HepG2 (cell line): ENCODE measurements at places on chromosomes 4 and X. TPM values are rescaled to one million over a fixed set of nuclear protein-coding genes. Genes with fewer than 3 reads are reported as not detected.

The MAMLD1 gene
- total RNA-seq: not detected in 2 replicates

The TKTL2 gene
- not detected in 2 replicates for total RNA-seq

The CD40LG gene
- not detected in 2 replicates for total RNA-seq

The PCYT1B gene
- total RNA-seq: 9.2 and 15.9 TPM in 2 replicates

The F8A2 gene
- not detected in 2 replicates for total RNA-seq

The FHL1 gene
- total RNA-seq: not detected in 2 replicates

The SERTM2 gene
- total RNA-seq: not detected in 2 replicates

The FOXR2 gene
- not detected in 2 replicates for total RNA-seq

The SLC25A4 gene
- 42.1 and 48.7 TPM in 2 replicates for total RNA-seq

The PPEF2 gene
- total RNA-seq: not detected in 2 replicates

The NXF2B gene
- not detected in 2 replicates for total RNA-seq

The NEIL3 gene
- 8.4 and 10.6 TPM in 2 replicates for total RNA-seq

The CCSER1 gene
- not detected in 2 replicates for total RNA-seq

- H3K4me3 ChIP-seq: no peak overlapping the region
- H3K36me3 ChIP-seq: no peaks in the 10 kb centered on the region
- no peaks in the 10 kb centered on the region for H3K4me1 ChIP-seq
- no peak for DNase-seq
- no peaks in the 10 kb centered on the region for H3K27me3 ChIP-seq
- no peak overlapping the region for H3K27ac ChIP-seq
Measured at GRCh38 chrX:22392133-22392948, 119.6 kb downstream of the CBLL2 start.

GRCh38 chrX:150731795-150732194 is 38.6 kb downstream of the MTMR1 start:
- no peak for DNase-seq
- no peaks in the 10 kb centered on the region for H3K27me3 ChIP-seq
- H3K4me1 ChIP-seq: no peaks in the 10 kb centered on the region
- H3K36me3 ChIP-seq: peaks cover 1% of the 10 kb centered on the region; the same call in 1 of the 2 replicates
- no peak overlapping the region for H3K27ac ChIP-seq

- H3K27me3 ChIP-seq: no peaks in the 10 kb centered on the region
- H3K4me1 ChIP-seq: peaks cover 25% of the 10 kb centered on the region
- no peaks in the 10 kb centered on the region for H3K36me3 ChIP-seq
- DNase-seq: no peak
- H3K27ac ChIP-seq: no peak overlapping the region
Measured at GRCh38 chrX:41909068-41909467, 14.3 kb downstream of the CASK start.

DNA sequence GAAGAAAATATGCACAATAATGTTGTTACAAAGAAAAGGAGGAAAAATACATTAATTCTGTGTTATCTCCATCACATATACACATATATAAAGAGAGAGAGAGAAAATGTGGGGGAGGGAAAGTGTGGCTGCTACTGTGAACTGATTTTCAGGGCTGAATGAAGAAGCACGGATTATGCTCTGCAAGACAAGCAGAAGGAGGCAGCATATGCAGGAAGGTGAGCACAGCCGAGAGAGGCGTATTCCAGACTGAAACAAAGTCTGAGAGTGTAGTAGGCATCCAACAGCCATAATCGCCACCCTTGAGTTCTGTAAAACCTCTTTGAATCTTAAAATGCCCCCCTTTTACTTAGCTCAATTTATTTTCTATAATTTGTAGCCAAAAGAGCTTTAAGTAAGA is 1081.8 kb upstream of the GRID2 start:
- no peaks in the 10 kb centered on the region for H3K27me3 ChIP-seq
- no peaks in the 10 kb centered on the region for H3K36me3 ChIP-seq
- no peak overlapping the region for H3K4me3 ChIP-seq
- H3K27ac ChIP-seq: no peak overlapping the region
- DNase-seq: no peak
- no peaks in the 10 kb centered on the region for H3K4me1 ChIP-seq

DNA sequence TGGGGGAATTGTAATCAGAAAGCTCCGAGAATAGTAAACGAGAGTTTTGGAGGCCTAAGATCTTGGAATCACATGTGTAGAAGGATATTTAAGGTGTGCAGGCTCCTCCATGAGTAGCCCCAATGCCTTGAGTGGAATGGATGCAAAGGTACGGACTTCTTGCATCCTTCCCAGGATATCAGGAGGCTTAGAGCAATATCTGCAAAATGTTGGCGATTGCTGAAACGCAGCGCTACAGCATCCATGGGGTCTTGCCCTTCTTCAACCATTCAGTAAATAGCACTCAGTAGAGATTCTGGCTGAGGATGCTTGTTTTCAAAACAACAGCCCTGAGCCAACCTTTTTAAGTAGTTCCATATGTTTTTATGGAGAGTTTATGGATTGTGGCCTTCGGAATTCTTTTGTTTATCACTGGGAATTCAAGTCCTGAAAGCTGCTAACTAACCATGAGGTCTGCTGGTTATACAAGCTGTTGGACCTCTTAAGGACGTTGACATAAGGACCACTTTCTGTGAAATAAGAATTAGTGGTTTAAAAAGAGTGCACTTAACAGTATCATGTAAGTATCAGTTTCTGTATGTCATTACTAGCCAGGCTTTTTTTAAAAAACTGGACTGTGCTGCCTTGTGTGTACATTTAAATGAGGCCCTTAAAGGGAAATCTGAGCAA is 228.8 kb upstream of the PGRMC2 start:
- H3K4me1 ChIP-seq: peaks cover 31% of the 10 kb centered on the region
- no peaks in the 10 kb centered on the region for H3K36me3 ChIP-seq
- H3K4me3 ChIP-seq: no peak overlapping the region
- H3K27me3 ChIP-seq: no peaks in the 10 kb centered on the region
- no peak for DNase-seq

GRCh38 chrX:139559383-139560042 is 29.0 kb downstream of the F9 start:
- no peak overlapping the region for H3K27ac ChIP-seq
- H3K4me1 ChIP-seq: no peaks in the 10 kb centered on the region
- H3K36me3 ChIP-seq: no peaks in the 10 kb centered on the region
- H3K4me3 ChIP-seq: no peak overlapping the region
- peak; percentile 36 for DNase-seq
- H3K27me3 ChIP-seq: no peaks in the 10 kb centered on the region

- H3K27ac ChIP-seq: no peak overlapping the region
- peaks cover 20% of the 10 kb centered on the region for H3K4me1 ChIP-seq
- DNase-seq: no peak
- peaks cover 2% of the 10 kb centered on the region for H3K36me3 ChIP-seq
- no peaks in the 10 kb centered on the region for H3K27me3 ChIP-seq
Measured at GRCh38 chr4:25172961-25173915, 13.0 kb upstream of the SEPSECS start.

DNA sequence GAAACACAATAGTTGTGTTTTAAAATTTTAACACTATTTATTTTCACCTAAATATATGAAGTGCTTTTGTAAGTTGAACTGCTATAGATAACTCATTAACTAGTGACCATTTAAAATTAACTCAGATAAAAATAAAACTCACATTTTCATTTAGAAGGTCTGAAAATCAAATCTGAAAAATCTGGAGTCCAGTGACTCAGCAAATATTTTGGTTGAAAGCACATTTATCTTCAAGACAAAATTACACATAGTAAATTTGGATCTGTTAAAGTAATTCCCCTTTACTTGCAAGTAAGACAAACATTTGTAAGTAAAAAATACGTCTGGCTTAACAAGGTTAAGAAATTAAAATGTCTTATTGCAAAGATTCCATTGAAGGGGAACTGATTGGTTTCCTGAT is 589.1 kb downstream of the TRIML1 start:
- H3K4me3 ChIP-seq: no peak overlapping the region
- no peak for DNase-seq
- no peaks in the 10 kb centered on the region for H3K4me1 ChIP-seq
- H3K27ac ChIP-seq: no peak overlapping the region
- no peaks in the 10 kb centered on the region for H3K27me3 ChIP-seq
- no peaks in the 10 kb centered on the region for H3K36me3 ChIP-seq

- DNase-seq: no peak
- no peak overlapping the region for H3K4me3 ChIP-seq
- peaks cover 38% of the 10 kb centered on the region for H3K4me1 ChIP-seq
- no peaks in the 10 kb centered on the region for H3K27me3 ChIP-seq
Measured at GRCh38 chrX:134804779-134805178, 146.5 kb upstream of the PLAC1 start.

- H3K4me1 ChIP-seq: no peaks in the 10 kb centered on the region
- H3K27me3 ChIP-seq: no peaks in the 10 kb centered on the region
- no peaks in the 10 kb centered on the region for H3K36me3 ChIP-seq
- no peak for DNase-seq
- H3K27ac ChIP-seq: no peak overlapping the region
Measured at GRCh38 chr4:80897537-80898303, 132.8 kb upstream of the BMP3 start.

- no peaks in the 10 kb centered on the region for H3K27me3 ChIP-seq
- no peaks in the 10 kb centered on the region for H3K36me3 ChIP-seq
- no peak overlapping the region for H3K27ac ChIP-seq
- H3K4me1 ChIP-seq: no peaks in the 10 kb centered on the region
- no peak for DNase-seq
Measured at GRCh38 chrX:127552571-127552970, 499.6 kb downstream of the ACTRT1 start.

- peaks cover 43% of the 10 kb centered on the region for H3K36me3 ChIP-seq
- DNase-seq: no peak
- H3K27ac ChIP-seq: no peak overlapping the region
- H3K27me3 ChIP-seq: no peaks in the 10 kb centered on the region
- H3K4me1 ChIP-seq: peaks cover 8% of the 10 kb centered on the region
- no peak overlapping the region for H3K4me3 ChIP-seq
Measured at GRCh38 chr4:78291277-78291676, 234.2 kb downstream of the FRAS1 start.

- no peaks in the 10 kb centered on the region for H3K4me1 ChIP-seq
- no peaks in the 10 kb centered on the region for H3K27me3 ChIP-seq
- no peak overlapping the region for H3K27ac ChIP-seq
- no peaks in the 10 kb centered on the region for H3K36me3 ChIP-seq
Measured at GRCh38 chr4:144685911-144686310, 40.0 kb downstream of the HHIP start.

- no peaks in the 10 kb centered on the region; the same call in 2 of the 3 replicates for H3K27me3 ChIP-seq
- peak; percentile 94 for DNase-seq
- peak overlapping the region; percentile 96 for H3K27ac ChIP-seq
- H3K4me3 ChIP-seq: no peak overlapping the region
Measured at GRCh38 chrX:30649859-30650258, 3.4 kb upstream of the GK start.

- H3K4me1 ChIP-seq: peaks cover 32% of the 10 kb centered on the region
- H3K27me3 ChIP-seq: no peaks in the 10 kb centered on the region
- H3K36me3 ChIP-seq: no peaks in the 10 kb centered on the region
- peak; percentile 12 for DNase-seq
- H3K4me3 ChIP-seq: no peak overlapping the region
- no peak overlapping the region for H3K27ac ChIP-seq
Measured at GRCh38 chr4:73311428-73311827, 52.8 kb upstream of the ANKRD17 start.

GRCh38 chr4:166042510-166043055 is 169.5 kb downstream of the TLL1 start:
- no peaks in the 10 kb centered on the region for H3K4me1 ChIP-seq
- no peak for DNase-seq
- H3K27ac ChIP-seq: no peak overlapping the region
- H3K36me3 ChIP-seq: no peaks in the 10 kb centered on the region
- H3K27me3 ChIP-seq: no peaks in the 10 kb centered on the region
- no peak overlapping the region for H3K4me3 ChIP-seq

DNA sequence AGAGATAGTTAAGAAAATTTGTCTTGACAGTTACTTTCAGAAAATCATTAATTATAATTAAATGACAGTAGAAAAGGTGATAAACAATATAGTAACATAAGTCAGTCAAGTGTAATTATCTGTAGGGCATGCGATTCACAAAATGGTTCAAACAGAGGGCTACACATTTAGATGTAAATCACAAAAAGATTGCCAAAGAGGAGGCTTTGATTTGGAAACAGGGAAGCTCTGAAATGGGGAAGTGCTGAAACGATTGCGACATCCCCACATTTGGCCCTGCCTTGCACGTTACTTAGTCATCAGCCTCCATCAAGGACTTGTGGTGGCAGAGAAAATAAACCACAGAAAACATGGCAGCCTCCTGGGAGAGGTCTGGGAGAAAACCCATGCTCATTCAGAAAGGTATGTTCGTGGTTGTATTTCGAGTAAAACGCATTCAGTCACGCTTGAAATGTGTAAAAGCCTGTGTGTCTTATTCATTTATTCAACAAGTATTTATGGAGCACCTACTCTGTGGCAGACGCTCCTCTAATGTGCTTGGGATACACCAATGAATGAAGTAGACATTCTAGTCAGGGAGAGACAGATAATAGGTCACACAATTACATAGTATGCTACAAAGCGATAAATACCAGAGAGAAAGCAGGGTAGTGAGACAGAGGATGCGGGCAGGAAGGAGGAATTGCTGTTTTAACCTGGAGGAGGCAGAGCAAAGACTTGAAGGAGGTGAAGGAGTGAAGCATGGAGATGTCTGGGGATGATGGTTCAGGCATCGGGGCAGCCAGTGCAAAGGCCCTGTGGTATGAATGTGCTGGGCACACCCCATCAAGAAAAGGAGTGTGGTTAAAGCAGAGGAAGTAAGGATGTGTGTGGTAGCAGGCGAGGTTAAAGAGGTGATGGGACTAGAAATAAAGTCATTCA is 7.8 kb downstream of the RBM47 start:
- H3K27ac ChIP-seq: no peak overlapping the region
- no peak overlapping the region for H3K4me3 ChIP-seq
- peaks cover 12% of the 10 kb centered on the region; the same call in 1 of the 3 replicates for H3K27me3 ChIP-seq
- peaks cover 13% of the 10 kb centered on the region for H3K4me1 ChIP-seq

DNA sequence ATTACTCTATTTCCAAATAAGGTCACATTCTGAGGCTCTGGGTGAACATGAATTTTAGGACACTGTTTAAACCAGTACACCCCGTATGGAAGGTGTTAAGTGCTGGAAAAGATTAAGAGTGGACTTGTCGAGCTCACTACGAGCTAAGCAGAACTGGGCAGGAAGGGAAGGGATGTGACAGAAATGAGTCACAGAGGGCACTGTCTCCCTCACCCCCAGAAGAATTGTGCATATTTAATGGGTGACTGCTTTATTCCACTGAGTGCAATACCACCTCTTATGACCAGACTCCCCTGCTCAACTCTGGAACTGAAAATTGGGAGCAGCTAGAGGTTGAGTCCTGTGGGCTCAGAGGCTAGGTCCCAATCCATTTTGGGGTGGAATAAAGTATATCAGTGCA is 187.4 kb upstream of the RPS6KA3 start:
- no peak overlapping the region for H3K27ac ChIP-seq
- DNase-seq: no peak
- no peaks in the 10 kb centered on the region for H3K27me3 ChIP-seq
- H3K4me3 ChIP-seq: no peak overlapping the region

- no peaks in the 10 kb centered on the region for H3K27me3 ChIP-seq
- no peaks in the 10 kb centered on the region for H3K36me3 ChIP-seq
- DNase-seq: no peak
- no peak overlapping the region for H3K4me3 ChIP-seq
- H3K27ac ChIP-seq: no peak overlapping the region
- peaks cover 15% of the 10 kb centered on the region for H3K4me1 ChIP-seq
Measured at GRCh38 chr4:26503844-26504243, 13.6 kb upstream of the CCKAR start.

GRCh38 chrX:132468454-132468853 is 20.4 kb downstream of the MBNL3 start:
- no peaks in the 10 kb centered on the region for H3K27me3 ChIP-seq
- DNase-seq: no peak
- H3K27ac ChIP-seq: no peak overlapping the region
- no peak overlapping the region for H3K4me3 ChIP-seq
- H3K4me1 ChIP-seq: peaks cover 16% of the 10 kb centered on the region; the same call in 1 of the 2 replicates
